ENCODE measurements at places on chromosomes 16 and 17.

- no peak for DNase-seq
Observed at GRCh38 chr17:7004398-7005253, 7.8 kb upstream of the RNASEK start.

- DNase-seq, result no peak
Observed at GRCh38 chr16:17358355-17358754, 112.4 kb downstream of the XYLT1 start.

DNA sequence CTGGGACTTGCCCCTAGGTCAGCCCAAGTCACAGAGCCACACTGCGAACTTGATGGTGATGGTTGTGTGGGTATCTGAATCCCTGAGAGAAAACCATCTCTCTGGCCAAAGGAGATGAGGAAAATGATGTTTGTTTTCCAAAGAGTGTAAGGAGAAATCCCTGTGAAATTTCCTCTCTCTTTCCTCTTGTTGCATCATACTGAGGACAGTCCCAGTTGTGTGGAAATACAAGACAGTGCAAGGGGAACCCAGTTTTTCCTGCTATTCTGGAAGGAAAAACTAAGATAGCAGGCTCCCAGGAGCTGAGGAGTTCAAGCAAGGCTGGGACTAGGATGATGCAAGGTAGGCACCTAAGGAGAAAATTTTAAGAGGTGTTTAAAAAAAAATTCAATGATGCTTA lies 86.8 kb upstream of the TOM1L1 start:
- DNase-seq, result no peak

GRCh38 chr16:20023190-20023589 lies 50.5 kb downstream of the GPR139 start:
- DNase-seq, result no peak

GRCh38 chr16:72174726-72175125 lies 2.8 kb upstream of the PMFBP1 start:
- no peak for DNase-seq

- no peak for DNase-seq
Observed at GRCh38 chr16:83472776-83473501, 334.8 kb upstream of the HSBP1 start.

DNA sequence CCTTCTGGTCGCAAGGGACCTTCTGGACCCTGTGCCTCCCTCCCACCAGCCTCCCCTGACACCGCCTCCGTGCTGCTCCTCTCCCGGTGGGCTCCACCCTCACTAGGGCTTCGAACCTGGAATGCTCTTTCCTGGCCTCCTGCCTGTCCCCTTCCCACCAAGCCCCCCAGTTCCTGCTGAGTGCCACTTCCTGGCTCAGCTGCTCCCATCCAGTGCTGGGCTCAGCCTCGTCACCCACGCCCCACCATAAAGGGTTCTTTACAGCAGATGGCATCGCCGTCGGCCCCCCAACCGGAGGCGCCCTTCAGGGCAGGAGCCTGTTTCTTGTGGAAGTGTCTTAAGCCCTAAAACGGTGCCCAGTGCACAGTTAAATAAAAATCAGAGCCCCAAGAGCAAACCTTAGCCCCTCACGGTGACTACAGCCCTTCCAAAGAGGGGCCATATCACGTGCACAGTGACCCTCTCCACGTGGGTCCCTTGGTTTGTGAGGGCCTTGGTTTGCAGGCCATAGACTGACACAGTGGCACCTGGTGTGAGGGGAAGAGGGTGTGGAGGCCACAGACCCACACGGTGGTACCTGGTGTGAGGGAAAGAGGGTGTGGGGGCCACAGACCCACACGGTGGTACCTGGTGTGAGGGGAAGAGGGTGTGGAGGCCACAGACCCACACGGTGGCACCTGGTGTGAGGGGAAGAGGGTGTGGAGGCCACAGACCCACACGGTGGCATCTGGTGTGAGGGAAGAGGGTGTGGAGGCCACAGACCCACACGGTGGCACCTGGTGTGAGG lies 111.4 kb downstream of the METRNL start:
- no peak for DNase-seq

GRCh38 chr17:81859906-81860755 lies at the start of gene P4HB:
P4HB (minus strand) TSS chr17:81860535; CDS start chr17:81860471, 64 bp downstream.
- peak; percentile 99 for DNase-seq

DNA sequence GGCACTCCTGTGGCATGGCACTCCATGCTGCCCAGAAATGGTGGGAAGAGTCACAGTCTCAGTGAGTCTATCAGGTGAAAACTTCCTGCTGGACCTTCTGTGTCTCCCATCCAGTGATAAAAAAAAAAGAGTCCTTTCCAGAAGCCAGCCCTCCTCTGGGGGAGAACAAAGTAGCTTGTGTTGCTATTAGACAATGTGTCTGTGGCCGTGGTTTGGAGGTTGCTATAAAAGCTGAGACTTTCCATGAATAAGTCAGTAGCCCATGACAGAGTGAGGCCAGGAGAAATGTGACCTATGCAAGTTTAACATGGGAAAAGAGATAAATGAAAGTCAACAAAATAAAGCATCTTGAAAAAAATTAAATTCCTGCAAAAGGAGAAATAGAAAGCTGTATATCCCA lies 250.7 kb upstream of the MON1B start:
- DNase-seq, result no peak

DNA sequence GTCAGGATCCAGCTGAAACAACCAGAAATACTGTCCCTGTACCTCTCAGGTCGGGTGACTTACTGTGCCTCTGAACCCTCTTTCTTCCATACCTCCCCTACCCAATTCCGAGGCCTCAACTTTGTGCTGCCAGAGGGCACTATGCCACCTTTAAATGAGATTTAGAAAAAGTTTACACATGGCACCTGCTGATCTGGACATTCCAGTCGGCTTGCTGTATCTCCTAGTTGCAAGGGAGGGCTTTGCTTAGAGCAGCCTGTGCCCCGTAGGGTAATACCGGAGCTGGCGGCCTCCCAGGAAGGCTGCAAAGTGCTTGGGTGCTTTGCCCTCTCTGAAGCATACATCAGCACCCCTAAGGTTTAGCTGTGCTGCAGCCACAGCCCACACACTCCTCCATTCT lies 306.0 kb upstream of the RBFOX1 start:
- DNase-seq, result no peak

- DNase-seq, result no peak
Observed at GRCh38 chr17:73251871-73252270, 9.8 kb downstream of the CPSF4L start.

- DNase-seq, result no peak
Observed at GRCh38 chr17:62718429-62718828, 89.7 kb downstream of the MARCHF10 start.

DNA sequence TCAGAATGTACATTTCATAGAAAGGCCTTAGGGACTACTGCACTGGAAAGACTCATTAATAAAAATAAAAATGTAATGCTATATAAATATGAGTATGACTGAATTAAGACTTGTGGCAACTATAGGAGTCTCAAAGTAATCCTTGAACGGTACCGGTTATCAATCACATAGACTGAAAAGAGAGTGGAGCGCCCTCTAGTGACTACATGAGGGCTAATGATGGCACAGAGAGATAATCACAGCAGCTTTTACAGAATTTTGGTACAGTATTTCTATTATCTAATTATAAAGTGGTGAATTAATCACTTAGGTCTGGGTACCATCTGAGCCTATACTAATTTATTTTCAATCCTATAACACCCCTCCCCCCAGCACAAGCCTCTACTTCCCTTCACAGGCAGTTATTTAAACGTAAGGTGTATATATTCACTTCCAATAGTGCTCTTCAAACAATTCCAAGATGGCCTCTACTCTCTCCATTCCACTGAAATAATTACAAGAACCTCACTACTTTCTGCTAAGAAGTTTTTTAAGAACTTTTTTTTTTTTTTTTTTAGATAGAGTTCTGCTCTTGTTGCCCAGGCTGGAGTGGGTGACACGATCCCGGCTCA lies 40.7 kb upstream of the ANKFY1 start:
- DNase-seq, result no peak

DNA sequence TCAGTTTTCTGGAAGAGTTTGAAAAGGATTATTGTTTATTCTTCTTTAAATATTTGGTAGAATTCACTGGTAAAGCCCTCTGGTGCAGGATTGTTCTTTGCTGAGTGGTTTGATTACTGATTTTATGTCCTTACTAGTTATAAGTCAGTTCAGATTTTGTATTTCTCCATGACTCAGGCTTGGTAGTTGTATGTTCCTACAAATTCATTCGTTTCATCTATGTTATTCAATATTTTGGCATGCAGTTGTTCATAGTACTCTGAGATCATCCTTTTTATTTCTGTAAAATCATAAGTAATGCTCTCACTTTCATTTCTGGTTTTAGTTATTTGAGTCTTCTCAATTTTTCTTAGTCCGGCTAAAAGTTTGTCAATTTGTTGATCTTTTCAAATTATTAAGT lies 58.1 kb upstream of the CRYM start:
- DNase-seq, result no peak

DNA sequence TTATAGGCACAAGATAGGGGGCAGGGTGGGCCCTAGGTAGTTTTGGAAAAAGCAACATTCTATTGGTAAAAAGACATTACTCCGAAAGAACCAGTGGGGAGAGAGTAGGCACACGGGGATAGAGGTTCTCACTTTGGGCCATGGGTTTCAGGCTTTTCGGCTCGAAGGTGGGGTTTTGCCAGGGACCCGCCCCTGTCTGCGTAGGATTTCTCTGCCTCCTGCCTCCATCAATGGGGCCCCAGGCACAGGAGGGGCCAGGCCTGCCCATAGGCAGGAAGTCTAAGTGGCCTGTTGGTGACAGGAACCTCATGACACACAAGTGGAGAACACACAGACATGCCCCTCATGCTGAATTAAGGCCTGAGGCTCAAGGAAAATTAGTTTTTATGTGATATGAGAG lies 57.5 kb downstream of the RNF213 start:
- peak; percentile 20 for DNase-seq

GRCh38 chr16:57807252-57807967 lies 5.1 kb upstream of the KIFC3 start:
- no peak for DNase-seq

DNA sequence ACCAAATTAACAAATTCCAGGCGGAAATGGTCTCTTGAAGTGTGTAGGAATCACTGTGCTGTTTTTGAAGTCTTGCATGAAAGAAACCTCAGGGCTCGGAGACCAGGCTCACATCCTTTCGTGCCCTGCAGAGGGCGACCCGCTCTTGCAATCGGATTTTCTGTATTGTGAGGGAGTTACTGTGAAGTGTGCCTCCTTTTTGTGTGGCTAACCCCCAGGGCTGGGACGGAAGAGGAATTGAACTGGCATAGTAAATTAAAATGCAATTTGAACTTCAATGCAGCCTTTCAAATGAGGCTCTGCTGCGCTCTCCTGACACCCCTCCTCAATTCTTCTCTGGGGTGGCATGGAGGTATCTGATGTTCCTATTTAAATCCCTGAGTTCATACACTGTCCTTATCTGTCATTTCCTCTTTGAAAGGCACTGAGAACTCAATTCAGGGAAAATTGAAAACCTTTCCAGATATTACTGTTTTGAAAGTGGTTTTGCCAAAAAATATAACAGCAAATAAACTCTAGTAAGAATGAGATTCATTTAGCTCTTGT lies 51.5 kb upstream of the MGAT5B start:
- no peak for DNase-seq

DNA sequence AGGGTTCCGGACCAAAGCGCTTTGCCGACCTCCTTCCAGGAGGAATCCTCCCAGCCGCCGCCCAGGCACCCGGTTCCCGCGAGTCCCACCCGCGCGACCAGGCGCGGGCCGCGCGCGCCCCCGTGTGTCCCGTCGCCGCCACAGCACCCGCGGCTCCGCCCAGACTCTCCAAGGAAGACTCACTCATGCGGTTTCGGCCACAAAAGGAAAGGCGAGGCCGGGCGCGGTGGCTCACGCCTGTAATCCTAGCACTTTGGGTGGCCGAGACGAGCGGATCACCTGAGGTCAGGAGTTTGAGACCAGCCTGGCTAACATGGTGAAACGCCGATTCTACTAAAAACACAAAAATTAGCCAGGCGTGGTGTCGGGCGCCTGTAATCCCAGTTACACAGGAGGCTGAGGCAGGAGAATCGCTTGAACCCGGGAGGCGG lies 3.5 kb upstream of the PKMYT1 start:
- DNase-seq, result peak; percentile 90

- no peak for DNase-seq
Observed at GRCh38 chr17:19005137-19005773, 691 bp upstream of the FAM83G start.

DNA sequence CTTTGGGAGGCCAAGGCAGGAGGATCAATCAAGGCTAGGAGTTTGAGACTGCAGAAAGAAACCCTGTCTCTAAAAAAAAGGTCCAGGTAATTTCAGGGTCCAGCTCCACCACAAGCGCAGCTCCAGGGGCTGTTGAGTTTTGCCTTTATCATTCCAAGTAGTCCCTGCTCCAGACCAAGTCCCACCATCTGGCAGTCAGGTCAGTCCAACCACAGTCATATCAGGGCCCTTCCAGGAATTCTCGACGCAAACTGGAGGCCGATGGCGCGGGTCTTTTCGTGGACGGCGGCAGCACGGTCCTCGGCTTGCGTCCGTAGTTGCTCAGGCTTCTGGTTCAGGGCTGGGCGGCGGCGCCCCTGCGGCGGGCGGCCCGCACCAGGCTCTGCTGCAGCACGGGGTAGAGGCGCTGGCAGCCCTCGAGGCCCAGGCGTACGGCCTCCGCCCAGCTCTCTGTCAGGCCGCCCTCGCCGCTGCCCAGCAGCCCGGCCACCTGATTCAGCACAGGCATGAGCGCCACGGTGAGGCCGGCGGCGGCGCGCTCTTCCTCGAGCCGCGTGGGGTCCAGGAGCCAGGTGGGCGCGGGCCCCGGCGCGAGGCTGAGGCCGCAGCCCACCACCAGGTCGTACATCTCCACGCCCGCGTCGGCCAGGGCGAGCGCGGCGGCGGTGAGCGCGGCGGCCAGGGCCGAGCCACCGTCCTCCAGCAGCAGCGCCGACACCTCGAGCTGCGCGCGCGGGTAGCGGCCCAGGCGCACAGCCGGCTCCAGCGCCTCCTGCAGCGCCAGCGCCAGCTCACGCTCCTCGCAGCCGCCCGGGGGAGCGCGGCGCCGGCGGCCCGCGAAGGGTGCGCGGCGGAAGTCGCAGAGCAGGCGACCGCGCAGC lies 752 bp downstream of the EXOSC6 start:
- DNase-seq, result peak; percentile 77

DNA sequence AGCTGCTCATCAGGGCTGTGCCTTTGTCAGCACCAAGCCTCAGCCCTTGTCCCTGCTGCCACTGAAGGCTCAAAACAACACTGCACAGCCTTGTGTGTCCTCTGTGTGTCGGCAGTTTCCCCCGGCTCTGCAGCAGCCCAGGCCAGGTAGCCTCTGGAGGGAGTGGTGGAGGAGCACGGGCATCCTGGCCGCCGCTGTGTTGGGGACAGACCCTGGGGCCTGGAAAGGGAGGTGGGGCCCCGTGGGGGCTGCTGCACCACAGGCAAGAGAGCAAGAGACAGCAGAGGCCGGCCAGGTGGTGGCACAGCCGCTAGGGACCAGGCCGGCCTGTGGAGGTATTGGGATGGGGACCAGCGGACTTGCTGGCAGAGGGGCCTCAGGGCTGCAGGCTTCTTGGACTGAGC lies 96.9 kb upstream of the ZNF750 start:
- DNase-seq, result peak; percentile 64

All from upper lobe of right lung (tissue), 1 donor.